ENCODE measurements at places on chromosomes 4 and X.

DNA sequence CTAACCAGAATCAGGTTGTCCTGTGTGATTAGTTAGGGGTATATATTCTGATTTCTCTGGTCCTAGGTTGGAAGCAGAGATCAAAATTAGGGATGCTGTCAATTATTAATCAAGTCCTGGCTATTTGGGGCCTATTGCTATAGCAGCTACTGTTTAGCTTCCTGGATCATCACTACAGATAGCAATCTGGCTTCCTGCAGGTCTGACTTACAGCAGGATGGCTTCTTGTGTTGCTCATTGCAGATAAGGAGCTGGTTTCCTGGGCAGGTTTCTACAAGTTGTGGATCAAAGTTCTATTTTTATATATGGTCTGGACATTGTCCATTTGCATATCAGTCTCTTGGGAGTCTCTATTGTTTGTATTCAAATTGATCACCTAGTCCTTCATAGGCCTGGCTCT lies 57.7 kb upstream of the C4orf54 start:
- no peak for DNase-seq

DNA sequence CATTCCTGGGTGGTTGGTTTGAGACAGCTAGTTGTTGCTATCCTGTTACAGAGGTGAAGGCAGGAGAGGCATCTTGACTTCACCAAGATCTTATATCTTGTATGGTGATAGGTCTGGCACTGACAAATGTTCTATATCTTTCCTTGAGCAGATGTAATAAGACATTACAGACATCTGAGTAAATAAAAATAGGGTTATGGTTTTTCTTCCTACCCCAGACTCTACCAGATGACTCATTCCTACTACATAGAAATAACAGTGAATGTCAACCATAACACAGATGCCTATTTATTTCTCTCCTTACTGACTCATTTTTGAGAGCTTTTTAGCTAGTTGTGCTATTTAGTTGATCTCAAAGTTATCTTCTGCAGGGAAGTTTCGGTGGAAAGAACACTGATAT lies 21.9 kb downstream of the HNRNPH2 start:
- no peak for DNase-seq

DNA sequence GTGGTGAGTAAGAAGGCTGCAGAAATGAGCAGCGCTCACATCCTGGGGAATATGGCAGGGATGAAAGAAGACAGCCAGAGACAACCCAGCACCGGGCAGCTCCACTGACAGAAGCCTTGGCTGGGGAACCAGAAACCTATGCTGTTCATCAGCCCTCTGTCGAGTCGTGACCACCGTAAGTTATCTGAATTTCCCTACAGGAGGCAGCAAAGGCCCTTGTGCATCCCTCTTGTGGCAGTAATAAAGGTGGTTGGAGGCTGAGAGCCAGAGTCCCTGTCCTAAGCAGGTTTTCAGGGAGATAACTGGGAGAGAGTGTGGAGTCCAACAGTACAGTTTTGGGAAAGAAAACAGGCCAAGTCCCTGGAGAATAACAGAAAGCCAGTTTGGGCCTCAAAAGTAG lies 194.0 kb upstream of the BOD1L1 start:
- no peak for DNase-seq

- DNase-seq, result no peak
Measured at GRCh38 chrX:110087485-110088356, 84.8 kb downstream of the TMEM164 start.

- DNase-seq, result no peak
Measured at GRCh38 chr4:16206848-16207247, 19.4 kb downstream of the TAPT1 start.

- DNase-seq, result no peak
Measured at GRCh38 chrX:135541351-135541750, 20.9 kb downstream of the INTS6L start.

DNA sequence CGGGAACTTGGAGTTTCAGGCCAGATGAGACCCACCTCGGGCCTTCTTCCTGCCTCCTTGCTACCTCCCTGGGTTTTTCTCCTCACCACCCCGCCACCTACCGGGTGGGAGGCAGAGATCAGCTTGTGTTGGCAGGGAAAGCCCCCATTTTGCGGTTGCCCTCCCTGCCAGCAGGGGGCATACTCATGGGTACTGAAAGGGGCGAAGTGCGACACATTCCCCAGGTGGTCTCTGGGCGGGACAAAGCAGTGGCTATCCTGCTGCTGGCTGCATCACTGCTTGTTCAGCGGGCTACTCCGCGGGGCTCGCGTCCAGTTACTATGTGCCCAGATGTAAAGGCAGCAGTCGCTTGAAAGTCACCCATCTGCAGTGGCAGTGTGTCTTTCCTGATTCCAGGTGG lies 330.3 kb downstream of the PDHA2 start:
- no peak for DNase-seq

DNA sequence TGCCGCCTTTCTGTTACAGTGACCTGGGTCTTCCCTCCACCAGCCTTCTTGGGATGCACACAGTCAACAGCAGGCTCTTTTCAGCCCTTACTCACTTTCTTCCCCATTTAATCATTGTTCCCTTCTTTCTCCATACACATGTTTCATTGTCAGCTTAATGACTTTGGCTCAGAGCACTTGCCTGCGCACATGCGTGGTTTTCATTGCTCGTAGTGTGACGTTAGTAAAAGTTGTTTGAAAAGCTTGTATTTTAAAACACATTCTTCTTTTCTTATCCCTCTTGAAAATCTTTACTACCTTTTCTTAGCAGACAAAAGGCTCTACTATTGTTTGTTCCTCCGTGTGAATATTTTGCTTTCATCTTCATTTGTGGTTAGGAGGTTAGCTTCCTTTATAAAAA lies 19.7 kb upstream of the SCOC start:
- DNase-seq, result no peak

DNA sequence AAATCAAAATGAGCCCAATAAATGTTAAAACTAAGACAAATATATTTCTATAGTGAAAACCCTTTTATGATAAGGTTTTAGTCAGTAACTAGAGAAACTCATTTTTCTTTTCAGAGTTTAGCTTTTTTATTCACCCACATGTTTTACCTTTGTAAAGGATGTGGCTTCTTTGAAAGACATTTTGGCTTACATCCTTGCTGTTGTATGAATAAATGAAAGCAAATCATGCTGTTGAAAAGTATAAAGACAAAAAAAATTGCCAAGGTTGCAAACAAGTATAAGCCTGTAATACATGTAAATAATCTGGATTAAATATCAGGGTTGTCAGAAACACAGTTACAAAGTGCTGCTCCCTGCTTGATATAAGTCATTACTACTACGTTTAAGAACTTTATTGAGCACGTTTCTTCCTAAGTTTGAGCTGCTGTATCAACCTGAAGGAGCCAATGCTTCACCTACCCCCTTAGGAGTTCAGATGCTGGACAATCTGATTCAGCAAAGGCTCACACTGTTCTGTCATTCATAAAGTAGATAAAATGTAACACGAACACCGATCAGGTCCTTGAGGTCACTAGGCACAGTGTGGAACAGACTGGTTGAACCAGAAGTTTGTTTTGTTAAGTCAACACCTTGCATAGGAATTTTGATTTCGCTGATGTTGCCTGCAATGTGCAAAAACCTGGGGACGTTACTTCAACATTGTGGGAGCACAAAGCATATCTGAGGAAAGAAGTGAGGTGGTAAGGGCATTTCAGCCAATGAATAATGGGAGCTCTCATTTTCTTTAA lies 321.2 kb upstream of the BMP3 start:
- no peak for DNase-seq

GRCh38 chr4:163693211-163693610 lies 198.7 kb downstream of the TMA16 start:
- no peak for DNase-seq

DNA sequence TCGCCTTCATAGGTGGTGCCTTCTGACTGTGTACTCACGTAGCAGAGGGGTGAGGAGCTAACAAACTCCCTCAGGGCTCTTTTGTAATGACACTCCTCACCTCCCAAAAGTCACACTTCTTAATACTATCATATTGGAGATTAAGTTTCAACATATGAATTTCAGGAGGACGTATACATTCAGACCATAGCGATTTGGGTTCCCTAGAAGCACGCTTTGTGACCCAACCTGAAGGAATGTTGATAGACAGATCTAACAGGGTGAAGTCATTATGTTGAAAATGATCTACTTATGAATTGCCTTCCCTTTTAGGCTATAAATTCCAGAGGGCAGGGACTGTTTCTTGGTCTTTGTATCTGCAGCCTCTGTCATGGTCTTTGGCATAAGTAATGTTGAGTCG lies 3.2 kb upstream of the KLHL34 start:
- DNase-seq, result no peak

GRCh38 chr4:108533245-108533844 lies 87.0 kb upstream of the RPL34 start:
- DNase-seq, result no peak

DNA sequence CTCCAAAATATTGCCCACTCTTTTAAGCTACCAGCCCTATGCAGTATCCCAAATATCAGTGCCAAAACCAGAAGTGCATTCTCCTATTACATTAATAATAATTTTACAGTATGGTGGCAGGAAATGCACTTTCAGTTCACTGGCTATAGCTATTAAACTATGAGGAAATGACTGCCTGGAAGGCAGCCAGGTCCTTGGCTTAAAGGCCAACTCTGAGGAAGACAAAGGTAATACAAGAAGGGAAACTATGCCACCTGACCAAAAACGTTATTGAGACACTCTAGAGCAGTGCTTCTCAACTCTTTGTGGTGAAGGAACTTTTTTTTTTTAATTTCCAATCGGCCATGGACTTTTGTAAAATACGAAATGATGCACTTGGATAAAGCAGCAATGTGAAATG lies 133.6 kb upstream of the VAMP7 start:
- no peak for DNase-seq

DNA sequence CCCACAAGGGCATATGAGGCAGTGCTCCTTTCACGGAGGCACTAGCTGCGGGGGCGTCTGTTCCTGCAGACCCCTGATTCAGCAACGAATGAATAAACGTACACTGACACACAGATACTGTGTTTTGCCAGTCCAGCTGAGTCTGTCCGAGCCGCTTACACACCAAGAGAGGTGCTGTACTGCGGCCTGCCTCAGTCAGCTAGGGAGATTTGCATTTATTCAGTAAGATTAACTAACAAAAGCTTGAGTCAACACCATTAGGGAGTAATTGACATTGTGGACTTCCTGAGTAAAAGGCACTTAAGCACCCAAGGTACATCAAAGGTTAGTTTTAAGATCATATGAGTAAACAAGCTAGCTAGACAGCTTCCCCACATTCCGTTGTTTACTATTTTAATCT lies 31.0 kb upstream of the BEX4 start:
- DNase-seq, result no peak

- DNase-seq, result no peak
Measured at GRCh38 chrX:101642093-101642492, 17.6 kb downstream of the ARMCX2 start.

GRCh38 chr4:111066001-111066400 lies 443.1 kb upstream of the PITX2 start:
- no peak for DNase-seq

GRCh38 chrX:12693754-12694153 lies 97.5 kb upstream of the PRPS2 start:
- DNase-seq, result no peak

- DNase-seq, result no peak
Measured at GRCh38 chrX:56564921-56565840, 1.8 kb downstream of the UBQLN2 start.

GRCh38 chr4:140109292-140109691 lies 44.7 kb downstream of the MAML3 start:
- no peak for DNase-seq

DNA sequence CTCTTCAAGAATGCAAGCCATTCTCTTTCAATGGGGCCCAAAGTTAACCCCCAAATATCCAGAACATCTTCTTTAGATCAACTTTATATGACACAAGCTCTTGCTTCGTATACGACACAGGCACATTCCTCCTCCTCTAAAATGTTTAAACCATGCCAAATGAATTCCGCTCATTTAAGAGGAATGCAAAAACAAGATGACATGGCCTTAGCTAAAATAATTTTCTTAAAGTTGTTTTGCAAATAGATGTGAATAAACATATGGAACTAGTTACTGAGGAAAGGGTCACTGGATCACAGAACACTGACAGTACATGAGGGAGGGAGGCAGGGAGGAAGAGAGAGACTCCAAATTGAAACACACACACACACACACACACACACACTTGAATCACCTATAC lies 97.4 kb downstream of the RASL11B start:
- DNase-seq, result no peak

- peak; percentile 92 for DNase-seq
Measured at GRCh38 chrX:65595460-65595876, 60.9 kb upstream of the LAS1L start.

- DNase-seq, result no peak
Measured at GRCh38 chrX:147738265-147738664, 173.5 kb upstream of the FMR1 start.

- no peak for DNase-seq
Measured at GRCh38 chr4:94389595-94390267, 47.1 kb upstream of the HPGDS start.

- DNase-seq, result no peak
Measured at GRCh38 chr4:138832563-138832962, 183.0 kb upstream of the NOCT start.

GRCh38 chrX:16212024-16212423 lies 44.7 kb downstream of the MAGEB17 start:
- DNase-seq, result no peak

GRCh38 chrX:82711457-82711856 lies 796.6 kb upstream of the POU3F4 start:
- no peak for DNase-seq

DNA sequence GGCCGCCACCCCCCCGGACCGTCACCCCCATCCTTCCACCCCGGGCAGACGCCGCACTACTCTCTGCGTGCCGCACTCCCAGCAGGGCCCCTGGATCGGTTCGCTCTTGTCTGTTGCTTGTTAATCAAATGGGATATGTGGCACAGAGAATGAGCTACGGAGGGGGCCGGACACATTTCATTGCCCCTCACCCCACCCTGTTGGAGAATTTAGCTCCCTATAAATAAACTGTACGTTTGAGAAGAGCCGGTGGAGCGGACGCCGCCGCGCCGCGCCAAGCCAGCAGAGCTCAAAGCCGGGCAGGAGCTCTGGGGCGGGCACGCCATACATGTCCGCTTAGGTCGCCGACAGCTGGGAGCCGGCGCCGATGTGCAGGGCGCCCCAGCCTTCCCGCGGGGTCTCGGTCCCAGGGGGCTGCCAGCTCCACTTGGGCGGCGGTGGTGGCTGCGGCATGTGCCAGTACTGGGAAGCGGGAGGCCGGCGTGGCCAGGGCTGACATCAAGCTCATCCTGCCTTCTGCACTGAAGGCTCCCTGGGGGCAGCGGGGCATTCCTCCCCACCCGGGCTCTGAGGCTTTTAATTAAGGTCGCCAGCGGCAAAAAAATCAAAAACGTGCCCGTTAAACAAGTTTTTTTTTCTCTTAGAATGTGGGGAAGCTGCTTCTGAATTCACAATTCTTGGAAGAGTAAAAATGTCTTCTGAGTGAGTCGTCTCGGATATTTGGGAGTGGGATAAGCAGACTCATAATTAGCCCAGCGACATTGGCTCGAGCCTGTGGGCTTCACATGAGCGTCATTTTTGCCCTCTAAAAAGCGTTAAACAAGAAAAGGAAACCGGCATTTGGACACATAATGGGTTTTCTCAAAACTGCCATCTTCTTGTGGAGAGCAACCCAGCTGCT lies 1.1 kb upstream of the PCDH19 start:
- DNase-seq, result no peak

Data from stimulated activated CD4-positive, alpha-beta T cell treated with anti-CD3 and anti-CD28 coated beads, TNF-alpha, amount 100 ng/mL, for 24 hours (primary cell).